ENCODE measurements at places on chromosomes 7 and 10.
A peak's percentile ranks its signal among the peaks of the same experiment; 100 is the strongest.

DNA sequence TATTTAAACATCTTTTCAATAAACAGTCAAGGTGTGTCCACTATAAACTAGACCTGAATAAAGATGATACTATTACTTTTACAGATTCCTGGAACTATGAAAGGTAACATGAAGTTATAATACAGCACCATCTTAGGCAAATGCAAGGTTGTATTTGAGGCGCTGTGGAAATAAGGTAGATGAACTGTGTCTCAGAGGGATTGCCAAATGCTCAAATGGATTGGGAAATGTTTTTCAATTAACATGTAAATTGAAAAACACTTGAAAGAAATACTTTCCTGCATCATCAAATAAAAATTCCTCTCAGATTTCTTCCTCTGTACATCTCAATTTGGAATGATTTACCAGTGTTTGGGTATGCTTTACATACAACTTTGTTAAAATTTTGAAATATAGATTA is 139.4 kb downstream of the DKK1 start:
- DNase-seq, result no peak

GRCh38 chr10:16923309-16923708 is 106.1 kb upstream of the RSU1 start:
- no peak for DNase-seq

DNA sequence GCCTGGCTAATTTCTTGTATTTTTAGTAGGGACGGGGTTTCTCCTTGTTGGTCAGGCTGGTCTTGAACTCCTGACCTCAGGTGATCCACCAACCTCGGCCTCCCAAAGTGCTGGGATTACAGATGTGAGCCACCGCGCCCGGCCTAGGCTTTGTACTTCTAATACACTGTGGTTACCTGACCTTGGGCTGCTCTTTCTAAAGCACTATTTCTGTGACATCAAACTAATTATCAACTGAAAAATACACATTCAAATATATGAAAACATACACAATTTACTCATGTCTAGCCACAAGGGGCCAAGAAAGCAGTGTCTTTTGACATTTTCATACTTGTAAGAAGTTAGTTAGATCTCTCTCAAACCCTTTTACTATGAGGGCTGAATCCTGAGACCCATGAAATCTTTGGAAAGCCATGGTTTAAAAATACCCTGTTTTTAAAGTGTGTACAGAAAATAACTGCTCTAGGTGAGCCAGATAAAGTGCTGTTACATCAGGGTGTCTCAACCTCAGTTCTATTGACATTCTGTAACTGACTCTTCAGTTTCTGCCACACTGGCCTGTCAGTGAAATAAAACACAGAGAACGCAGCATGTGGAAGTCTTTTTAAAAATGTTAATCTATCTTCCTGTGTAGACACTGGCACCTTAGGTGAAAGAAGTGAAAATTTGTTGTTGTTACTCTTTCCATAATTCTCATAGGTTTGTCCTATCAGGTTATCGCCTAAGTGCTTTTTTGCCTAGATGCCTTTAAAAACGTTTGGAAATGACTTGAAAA is 58.8 kb downstream of the CREM start:
- DNase-seq, result no peak

GRCh38 chr10:131920693-131921092 is 19.9 kb downstream of the PPP2R2D start:
- DNase-seq, result no peak

- DNase-seq, result no peak
Observed at GRCh38 chr7:36167403-36168050, 14.5 kb downstream of the EEPD1 start.

GRCh38 chr10:59323831-59324401 is 38.4 kb downstream of the FAM13C start:
- DNase-seq, result no peak

DNA sequence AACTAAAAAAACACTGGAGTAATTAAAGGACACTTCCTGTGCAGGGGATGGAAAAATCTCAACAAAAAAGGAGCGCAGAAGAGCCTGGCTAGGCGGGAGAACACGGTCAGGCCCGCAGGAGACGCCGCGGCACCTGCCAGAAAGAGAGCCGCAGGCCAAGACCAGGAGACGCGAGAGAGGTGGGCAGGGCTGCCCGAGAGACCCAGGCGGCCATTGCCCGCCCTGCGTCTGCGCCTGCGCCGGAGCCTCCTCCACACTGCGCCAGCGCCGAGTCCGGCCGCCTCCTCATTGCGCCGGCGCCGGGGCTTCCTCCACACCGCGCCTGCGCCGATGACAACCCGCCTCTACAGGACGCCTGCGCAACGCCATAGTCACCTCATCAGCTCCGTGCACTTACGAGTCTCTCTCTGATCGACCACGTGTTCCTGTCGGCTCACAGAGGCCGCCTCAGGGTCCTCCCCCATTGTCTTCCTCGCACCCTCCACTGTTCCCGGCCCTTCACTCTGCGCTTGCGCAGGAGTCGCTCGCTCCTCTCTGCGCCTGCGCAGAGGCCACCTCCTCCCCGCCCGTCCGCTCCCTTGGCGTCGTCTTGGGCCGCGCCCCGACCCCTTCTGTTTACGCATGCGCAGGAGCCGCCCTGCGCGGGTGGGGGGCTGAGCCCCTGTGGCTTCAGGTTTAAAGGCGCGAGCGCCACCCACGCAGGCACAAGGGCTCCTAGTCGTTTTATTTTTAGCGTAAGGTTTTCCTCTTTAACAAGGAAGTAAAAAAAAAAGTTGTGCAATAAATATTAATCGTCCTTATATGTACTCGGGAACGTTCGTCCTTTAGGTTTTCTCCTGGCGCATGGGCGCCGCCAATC is 43.2 kb upstream of the FAM20C start:
- DNase-seq, result peak; percentile 91

GRCh38 chr10:89062861-89063260 is 72.3 kb downstream of the FAS start:
- no peak for DNase-seq

GRCh38 chr10:49350846-49351532 is 44.9 kb downstream of the DRGX start:
- DNase-seq, result no peak

GRCh38 chr7:104005197-104005596 is 15.7 kb upstream of the RELN start:
- DNase-seq, result no peak

DNA sequence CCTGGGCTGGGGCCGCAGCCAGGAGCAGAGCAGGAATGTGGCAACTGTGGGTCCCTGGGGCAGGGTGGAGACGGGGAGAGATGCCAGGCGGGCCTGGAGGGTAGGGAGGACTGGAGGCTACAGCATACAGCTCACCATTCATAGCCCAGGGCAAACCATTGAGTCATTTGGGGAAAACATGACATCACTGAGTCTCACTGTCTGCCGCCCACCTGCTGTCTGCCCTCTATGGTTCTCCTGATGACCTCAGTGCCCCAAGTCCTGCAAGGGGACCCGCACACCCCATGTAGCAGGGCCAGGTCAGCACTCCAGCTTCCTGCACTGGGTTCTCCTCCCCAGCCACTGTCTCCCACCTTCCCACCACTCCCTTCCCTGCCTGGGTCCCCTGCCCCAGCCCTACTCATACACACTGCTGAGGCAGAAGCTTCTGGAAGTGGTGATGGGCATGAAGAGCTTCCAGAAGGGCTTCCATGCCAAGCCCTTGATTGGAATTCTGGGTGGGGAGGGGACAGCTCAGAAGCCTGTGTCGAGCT is 10.4 kb downstream of the CHST3 start:
- DNase-seq, result no peak

- DNase-seq, result no peak
Observed at GRCh38 chr10:123140983-123141390, 5.2 kb downstream of the HMX3 start.

GRCh38 chr10:100138921-100139496 is 46.8 kb downstream of the ERLIN1 start:
- DNase-seq, result no peak

DNA sequence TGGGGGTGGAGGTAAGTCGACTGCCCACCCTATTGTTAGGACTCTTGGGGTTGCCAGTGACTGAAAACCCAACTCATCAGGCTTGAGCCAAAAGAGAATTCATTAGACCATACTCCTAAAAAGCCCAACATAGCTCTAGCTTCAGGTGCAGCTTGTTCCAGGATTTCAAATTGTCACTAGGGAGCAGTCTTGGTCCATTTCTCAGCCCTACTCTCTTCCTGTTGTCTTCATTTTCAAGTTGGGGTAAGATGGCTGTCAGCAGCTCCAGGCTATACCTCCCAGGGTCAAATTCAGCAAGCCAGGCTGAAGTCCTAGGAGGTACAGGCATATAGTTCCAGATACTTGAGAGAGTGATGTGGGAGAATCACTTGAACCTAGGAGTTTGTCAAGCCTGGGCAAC is 14.9 kb upstream of the COL13A1 start:
- no peak for DNase-seq

DNA sequence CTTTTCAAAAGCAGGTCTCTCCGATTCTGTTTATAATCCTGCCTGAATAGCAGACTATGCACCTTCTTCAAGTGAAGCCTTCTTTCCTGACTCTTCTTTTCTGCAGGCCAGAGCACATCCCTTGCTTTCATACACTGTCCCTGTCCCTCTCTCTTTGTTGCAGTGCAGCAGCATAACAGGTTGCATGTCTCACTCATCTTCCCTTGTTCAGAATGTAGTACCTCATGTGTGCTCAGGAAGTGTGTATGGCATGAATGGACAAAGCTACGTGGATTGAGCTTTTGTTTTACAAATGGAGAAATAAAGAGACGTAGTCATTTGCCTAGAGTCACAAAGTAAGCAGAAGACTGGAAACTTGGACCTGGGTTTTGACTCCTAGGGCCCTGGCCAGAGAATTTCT is 68.0 kb downstream of the PTPRZ1 start:
- no peak for DNase-seq

DNA sequence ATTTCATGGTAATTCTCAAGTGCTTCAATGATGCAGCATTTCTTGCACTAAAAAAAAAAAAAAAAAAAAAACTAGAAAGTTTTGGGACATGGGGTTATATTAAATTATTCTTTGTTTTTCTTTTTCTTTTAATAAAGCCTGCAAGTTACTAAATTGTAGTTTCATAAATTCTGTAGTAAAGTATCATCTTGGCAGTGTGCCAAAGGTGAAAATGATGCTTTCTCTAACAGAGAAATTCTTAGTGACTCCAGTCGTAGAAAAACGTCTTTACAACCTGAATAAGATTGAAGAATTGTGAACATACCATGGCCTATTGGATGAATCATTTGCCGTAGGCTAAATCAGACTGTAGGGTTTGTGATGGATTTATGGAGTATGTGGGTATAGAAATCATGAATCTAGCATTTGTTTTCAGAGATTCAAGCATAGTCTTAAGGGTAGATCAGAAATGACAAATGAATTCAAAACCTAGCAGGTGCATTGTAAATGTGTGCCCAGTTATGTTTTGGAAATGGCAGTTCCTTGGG is 27.1 kb downstream of the RBM17 start:
- no peak for DNase-seq

DNA sequence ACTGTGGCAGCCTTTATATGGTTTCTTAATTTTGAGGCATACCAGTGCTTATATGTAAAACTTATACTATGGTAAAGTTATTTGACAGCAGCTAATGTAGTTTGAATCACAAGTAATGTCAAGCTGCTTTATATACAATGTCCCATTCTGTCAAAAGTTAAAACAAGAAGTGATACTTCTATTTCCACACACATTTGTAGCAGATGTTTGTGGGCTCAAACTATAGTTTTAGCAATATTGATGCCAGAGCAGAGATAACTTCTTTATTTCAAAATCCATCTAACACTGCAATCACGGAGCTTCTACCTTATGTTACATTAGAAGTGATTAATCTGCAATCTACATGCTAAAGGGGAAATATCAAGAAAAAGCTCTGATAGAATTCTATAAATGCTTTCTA is 149.6 kb downstream of the ADK start:
- DNase-seq, result no peak

DNA sequence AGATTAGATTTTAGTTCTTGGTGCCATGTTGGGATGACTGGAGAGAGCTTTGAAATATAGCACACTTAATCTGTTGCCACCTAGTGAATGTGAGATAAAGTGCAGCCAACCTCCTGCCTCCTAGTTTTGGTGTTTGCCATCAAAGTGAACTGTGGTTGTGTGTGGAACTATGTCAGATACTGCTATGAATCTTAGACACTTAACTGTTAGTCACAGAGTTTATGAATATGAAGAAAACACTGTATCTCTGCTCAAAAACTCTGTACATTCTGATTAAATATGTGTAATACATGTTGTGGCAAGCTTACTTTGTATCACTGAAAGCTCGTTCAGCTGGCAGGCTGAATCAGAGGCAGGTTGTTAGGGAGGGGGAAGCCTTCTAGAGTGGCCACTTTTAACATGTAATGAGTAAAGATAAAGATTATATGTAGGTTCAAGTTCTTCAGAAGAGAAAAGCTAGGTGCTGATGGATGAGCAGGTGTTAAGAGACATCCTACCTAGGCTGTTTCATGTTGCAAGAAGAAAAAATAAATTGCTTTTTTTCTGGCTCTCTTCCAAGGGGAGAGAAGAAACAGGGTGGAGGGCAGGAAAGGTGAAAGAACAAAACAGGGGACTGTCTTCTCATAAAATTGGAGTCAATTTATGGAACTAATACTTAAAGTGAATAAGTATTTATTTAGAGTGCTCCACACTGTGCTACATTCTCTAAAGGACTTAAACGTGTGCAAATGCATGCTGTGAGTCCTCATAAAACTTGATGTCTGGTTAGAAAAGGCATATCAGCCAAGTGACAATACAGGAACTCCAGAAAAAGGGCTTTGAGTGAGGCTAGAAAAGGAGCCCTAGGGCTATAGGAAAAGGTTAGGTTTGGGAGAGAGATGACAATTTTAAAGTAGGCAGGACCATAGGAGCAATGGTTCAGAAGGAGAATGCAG is 14.1 kb upstream of the LAMB1 start:
- no peak for DNase-seq

DNA sequence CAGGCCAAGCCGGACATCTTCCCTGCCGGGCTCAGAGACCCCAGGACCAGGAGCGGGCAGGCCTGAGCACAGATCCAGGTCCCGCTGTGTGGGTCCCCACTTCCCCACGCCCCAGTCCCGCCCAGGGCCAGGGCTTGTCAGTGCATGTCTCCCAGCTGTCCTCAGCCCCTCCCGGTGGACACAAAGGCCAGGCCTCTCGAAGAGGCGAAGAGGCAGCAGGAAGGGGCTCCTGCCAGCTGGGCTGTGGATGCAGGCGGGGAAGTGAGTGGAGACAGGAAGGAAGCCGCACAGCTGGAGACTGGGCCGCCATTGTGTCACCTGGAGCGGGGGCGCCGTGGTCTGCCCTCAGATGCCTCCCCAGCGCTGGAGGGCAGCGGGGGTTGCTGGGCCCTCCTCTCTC is 4.8 kb downstream of the GRIFIN start:
- no peak for DNase-seq

- DNase-seq, result no peak
Observed at GRCh38 chr7:105022458-105022857, 8.5 kb downstream of the KMT2E start.

GRCh38 chr7:43112941-43113621 is 634 bp downstream of the HECW1 start:
- DNase-seq, result no peak

DNA sequence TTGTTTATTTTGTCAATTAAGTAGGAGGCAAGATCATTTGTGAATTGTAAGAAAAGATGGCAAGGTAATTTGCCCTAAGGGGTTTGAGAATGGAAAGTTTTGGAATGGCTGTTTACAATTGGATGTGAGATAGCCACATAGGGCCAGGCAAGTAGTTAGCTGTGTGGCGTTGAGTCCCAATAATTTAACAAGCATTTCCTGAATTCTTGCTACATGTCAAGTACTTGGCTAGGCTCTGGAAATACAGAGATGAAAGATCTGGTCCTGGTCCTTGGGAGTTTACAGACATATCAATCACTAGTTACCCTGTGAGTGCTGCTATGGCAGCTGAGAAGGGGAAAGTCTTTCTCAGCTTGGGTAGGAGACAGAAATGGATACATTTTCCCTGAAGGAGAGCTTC is 401.6 kb downstream of the SUGCT start:
- DNase-seq, result no peak

- DNase-seq, result peak; percentile 62
Observed at GRCh38 chr7:151315038-151315655, 26.5 kb upstream of the NUB1 start.

All from stimulated activated CD8-positive, alpha-beta memory T cell treated with anti-CD3 and anti-CD28 coated beads, Interleukin-7, amount 100 ng/mL, for 1 hour (primary cell).